ENCODE measurements at places on chromosomes 6 and 20.
A peak's percentile ranks its signal among the peaks of the same experiment; 100 is the strongest.

DNA sequence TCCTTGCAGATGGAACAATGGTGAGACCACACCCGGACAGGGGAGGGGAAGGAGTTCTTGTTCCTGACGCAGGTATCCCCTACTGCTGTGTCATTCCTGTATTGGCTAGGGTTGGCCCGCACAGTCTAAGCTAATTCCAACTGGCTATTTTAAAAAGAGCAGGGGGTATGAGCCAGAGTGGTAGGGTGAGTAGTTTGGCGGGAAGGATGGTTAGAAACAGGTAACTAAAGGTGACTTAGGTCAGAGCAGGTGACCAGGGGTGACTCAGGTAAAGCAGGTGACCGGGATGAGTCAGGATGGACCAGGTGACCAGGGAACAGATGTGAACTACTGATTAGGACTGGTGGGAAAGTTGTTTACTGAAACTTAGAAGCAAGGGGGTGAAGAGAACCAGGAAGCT is 58.0 kb downstream of the ZNF292 start:
- no peak for DNase-seq

- DNase-seq: no peak
These were observed 123.5 kb downstream of the TCP11 start for GRCh38 chr6:35017411-35018181.

- DNase-seq: peak; percentile 47
These were observed at the start of gene CDC40 for GRCh38 chr6:110180228-110181008. Gene CDC40, plus strand, starts transcription at chr6:110180427. Its CDS starts 18 bp downstream, at chr6:110180445.

DNA sequence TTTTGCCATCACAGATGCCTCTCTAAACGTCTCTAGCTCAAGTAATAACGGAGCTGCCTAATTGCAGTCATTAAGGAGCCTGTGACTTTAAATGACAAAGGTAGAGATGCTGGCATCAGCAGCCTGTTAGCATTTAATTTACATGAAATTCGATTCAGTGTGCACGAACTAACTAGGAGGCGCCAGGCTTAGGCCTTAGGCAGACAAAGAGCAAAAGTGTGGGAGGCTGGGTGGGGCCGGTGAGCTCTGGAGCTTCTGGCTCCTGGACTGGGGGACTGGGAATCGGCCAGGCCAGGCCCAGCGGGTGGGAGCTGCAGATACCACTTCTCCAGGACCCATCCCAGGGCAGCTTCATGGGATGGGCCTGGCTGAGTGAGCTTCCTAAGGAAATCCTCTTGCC is 170.0 kb upstream of the AGPAT4 start:
- DNase-seq: no peak

GRCh38 chr20:31843288-31843687 is 2.1 kb downstream of the FOXS1 start:
- no peak for DNase-seq

DNA sequence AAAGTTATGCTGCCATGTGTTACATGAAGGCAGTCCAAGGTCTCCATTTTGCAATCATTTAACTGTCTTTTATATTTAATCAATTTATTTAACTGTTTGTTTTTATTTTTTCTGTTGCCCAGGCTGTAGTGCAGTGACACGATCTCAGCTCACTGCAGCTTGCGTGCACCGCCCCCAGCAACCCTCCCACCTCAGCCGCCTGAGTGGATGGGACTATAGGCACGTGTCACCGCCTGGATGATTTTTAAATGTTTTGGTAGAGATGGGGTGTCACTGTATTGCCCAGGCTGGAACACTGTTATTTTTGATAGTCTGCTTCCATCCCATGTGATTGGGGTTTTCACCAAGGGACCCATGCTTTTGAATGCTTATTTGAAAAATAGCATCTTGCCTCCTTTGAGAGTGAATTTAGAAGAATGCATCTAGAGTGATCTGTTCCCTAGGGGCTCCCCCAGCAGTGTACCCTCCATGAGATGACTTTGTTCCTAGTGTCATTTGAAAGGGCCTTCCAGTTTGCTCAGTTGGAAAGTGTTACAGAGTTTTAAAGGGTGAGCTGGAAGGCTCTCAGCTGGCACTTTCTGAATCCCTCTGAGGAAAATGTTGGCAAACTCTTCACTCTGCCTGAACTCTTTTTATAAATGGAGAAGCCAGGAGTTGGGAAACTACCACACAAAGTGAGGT is 143.4 kb downstream of the JARID2 start:
- DNase-seq: no peak

- no peak for DNase-seq
These were observed 13.3 kb downstream of the SNX5 start for GRCh38 chr20:17955302-17955701.

DNA sequence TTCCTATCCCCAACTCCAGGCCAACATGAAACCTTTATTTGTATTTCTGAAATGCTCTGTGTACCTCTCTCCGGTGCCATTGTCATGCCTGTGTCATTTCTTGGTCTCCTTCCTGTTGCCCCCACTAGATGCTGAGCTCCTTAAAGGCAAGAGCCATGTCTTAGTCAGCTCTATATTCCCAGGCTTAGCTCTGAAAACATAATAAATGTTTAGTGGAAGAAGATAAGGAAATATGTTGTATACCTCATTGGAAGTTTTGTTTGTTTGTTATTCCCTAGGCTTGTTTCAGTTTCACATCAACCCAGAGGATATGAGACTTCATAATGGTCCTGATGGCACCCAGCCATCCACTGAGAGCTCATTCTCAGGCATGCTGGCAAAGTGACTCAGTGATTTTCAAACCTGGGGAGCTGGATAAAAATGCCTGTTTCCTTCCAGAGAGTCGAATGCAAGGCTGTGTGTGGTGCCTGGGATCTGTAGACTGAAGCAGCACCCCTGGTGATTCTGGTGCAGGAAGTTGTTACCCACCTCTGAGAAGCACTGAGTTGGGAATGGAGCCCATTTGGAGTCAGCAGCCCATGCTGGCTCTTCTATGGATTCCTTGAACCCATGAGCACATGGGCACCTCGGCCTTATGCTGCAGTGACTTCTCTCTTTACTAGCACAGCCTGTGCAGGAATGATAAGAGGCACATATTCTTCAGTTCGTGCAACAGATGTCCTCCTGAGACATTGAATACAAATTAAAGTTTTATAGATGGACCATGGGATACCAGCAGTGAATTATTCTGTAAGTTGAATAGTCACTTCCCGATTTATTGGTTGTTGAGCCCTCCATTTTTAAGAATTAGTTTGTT is 205.2 kb downstream of the FARS2 start:
- DNase-seq: no peak

- DNase-seq: no peak
These were observed 7.1 kb downstream of the SLC9A8 start for GRCh38 chr20:49819702-49820101.

- DNase-seq: no peak
These were observed 98.9 kb downstream of the KIF16B start for GRCh38 chr20:16474363-16474762.

GRCh38 chr20:41165001-41165882 is 27.9 kb downstream of the PLCG1 start:
- no peak for DNase-seq

DNA sequence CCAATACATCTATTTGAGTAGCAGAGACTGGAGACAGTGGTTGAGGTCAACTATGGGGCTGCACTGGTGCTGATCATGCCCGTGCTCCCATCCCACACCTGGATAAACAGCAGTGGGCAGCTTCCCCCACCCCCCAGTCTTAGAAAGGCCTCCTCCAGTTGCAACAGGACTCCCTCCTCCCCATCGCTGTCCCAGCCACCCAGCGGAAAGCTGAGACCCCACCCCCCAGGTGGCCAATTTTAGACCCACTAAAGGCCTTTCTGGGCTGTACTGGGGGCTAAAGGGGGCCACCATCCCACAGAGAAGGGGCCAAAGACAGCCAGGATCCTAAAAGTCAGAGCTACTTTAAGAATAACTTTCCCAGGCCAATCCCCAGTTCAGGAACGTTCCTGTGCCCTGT is 1.2 kb upstream of the SSTR4 start:
- no peak for DNase-seq

DNA sequence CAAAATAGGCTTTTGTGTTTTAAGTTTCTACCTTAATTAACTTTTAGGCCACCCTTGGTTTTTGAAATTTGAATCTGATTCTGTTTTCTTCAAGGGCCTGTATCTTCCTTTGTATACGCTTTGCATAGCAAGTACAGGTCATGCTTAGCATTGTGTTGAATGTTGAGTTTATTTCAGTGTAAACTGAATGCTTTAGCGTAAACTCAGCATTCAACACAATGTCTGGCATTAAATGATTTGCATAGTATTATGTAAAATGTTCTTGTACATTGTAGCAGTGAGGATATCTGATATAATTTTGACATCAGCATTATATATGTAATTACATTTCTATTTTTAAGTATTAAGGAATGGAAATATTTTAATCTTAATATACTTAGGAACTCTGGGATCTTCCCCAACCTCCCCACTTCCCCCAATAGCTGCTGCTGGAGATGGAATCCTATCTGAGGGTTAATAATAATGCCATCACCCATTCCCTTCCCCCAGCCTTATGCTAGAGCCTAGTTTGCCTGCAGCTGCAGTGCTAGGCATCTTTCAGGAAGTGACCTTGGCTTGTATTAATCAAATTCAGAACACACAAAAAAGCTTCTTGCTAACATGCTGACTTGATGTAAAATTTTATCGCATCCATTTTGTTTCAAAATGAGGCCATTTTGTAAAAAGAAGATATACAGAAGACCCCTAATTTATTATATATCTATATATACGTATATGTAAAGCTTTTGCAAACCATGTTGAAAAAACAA is 73.1 kb downstream of the NCOA3 start:
- DNase-seq: no peak

- no peak for DNase-seq
These were observed 307.5 kb upstream of the SULF2 start for GRCh38 chr20:48092596-48093280.

- DNase-seq: no peak
These were observed 160.5 kb upstream of the LAMP5 start for GRCh38 chr20:9353916-9354276.

DNA sequence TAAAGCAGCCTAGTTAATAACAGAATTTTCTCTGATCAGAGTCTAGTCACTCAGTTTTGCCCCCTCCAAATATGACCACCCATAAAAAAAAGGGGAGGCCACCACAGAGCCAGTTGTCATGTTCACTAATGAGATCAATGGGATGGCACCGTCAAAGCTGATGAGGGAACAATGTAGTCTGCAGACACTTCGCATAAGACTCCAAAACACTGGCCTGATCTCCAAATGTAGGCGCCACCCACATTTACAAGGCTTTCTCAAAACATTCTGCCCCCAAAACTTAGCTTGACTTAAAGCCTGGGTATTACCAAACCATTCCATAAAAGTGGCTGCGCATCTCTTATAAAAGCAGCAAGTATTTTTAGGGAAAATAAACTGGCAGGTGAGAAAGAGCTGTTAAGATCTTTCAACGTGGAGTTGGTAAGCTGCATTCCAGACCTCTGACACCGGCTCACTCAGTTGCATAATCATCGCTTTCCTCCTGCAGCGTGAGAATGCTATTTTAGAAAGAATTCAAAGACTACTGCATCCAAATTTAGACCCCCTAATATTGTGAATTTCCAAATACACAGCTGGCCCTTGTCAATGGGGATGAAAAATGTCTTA is 59.3 kb downstream of the TBC1D7 start:
- no peak for DNase-seq

DNA sequence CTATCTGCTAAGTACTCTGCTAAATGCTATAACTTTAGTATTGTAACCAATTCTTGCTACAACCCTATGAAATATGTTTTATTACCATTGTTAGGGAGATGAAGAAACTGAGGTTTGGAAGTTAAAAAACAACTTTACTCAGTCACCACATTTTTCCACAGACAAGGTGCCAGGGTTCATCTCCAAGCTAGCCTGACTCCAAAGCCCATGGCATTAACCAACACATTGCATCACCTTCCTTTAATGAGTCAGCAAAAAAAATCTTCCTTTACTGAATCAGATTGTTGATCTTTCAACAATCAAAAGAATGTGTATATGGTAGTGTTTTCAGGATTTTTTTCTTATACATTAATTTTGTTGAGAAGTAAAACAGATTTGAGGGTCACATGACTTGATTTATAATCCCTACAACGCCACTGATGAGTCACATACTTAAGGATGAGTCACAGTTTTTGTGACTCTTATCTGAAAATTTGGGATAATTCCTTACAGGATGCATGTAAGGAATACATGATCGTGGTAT is 41.5 kb downstream of the MAN1A1 start:
- DNase-seq: no peak

DNA sequence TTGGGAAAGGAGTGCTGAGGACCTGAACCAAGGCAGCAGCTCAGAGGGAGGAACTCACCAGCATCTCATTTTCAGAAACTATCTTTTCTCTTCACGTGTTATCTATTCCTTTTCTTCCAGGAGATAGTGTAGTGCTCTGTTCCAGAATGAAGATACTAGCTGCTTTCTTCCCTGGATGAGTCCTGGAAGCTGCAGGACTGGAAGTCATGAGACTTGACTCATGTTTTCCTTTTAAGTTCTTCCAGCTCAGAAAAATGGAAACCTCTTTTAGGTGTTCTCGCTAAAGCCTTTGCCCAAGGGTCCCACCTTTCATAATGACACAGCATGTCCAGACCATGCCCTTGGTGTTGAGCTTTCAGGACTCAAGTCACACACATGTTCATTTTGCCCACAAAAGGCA is 106.7 kb downstream of the UNC5CL start:
- no peak for DNase-seq

- DNase-seq: no peak
These were observed 116.0 kb downstream of the LRRC1 start for GRCh38 chr6:53910834-53911233.

DNA sequence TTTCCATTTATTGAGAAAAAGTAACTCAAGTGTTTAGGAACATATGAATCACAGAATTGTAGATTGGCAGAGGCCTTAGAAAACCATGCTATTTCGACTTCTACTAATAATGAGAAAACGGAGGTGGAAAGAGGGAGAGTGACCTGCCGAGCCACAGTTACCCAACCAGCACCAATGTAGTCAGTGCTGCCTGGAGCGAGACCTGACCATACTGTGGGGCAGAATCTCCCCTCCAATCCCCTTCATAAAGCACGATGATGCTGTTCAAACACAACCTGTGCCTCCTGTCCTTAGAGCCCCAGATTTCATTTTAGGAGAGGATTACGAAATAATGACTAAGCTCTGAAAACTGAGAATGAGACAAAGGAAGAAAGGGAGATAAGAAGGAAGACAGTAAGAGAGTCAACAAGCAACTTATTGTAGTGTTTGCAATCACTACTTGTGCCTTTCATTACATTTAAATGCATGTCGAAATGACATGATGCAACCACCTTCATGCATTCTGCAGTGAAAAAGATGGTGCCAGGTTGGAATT is 70.6 kb downstream of the ATXN1 start:
- peak; percentile 52 for DNase-seq

DNA sequence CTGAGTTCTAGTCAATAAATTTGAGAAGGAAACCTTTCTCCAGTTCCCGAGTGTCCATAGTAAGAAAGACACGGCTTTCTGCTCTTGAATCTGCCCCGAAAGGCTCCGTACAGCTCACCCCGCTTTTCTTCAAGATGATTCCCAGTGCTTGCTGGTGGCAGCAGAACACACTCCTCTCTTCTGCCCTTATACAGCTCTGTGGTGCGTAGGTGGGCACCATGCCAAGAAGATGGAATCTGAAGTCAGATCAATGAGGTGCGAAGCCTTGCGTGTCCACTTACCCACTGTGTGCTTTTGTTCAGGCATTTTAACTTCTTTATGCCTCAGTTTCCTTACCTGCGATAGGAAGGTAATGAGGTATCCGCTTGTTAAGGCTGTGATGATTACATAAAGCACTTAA is 142.2 kb downstream of the WDR27 start:
- no peak for DNase-seq

GRCh38 chr20:62310757-62311121 is 7.9 kb downstream of the ADRM1 start:
- DNase-seq: no peak

GRCh38 chr6:15481390-15482291 is 181.2 kb downstream of the DTNBP1 start:
- DNase-seq: no peak
